ENCODE measurements at places on chromosomes 6 and 20.

GRCh38 chr20:63182425-63182824 lies 33.5 kb downstream of the YTHDF1 start:
- DNase-seq, result no peak

GRCh38 chr6:20652299-20653084 lies 118.2 kb downstream of the CDKAL1 start:
- no peak for DNase-seq

GRCh38 chr6:30752157-30752927 lies 8.0 kb upstream of the IER3 start:
- peak; percentile 99 for DNase-seq

- no peak for DNase-seq
Observed at GRCh38 chr6:42380228-42380979, 71.3 kb downstream of the TRERF1 start.

DNA sequence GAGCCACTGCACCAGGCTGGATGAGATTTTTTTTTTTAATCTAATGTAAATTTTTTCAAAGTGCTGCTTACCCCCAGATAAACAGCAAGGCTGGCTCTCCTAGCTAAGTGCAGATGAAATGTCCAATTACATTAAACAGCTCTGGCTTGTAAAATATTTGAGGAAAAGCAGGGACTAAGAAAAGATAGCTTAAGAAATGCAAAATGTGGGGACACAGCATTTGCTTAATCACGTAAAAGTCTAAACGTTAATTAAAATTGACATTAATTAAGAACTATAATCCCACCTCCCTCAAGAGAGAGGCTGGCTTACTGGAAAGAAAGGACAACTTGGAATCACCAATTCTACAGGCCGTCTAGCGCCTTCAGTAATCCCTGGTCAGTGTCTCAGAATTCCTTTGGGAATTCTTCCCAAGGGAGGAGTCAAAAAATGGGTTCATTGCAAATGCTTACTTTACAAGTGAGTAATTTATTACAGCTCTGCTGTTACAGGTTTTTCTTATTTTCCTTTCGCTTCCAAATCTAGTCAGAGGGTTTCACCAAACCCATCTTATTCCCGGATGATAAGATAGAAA lies 13.6 kb upstream of the MARCKS start:
- DNase-seq, result no peak

DNA sequence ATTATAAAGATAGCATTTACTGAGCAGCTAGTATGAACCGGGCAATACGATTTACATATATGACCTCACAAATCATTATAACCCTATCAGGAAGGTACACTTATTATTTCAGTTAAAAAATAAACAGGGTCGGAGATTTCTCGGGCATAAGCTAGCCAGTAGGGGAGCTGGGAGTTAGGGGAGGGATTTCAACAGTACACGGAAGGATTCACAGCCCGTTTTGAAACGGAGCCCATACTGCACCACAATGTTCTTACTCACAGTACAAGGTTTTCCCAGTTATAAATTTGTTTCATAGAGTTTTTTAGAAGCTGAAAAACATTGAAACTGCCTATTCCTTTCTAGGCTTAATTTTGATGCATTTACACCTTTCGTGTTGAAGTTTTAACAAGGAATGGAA lies 607.1 kb downstream of the HDGFL1 start:
- no peak for DNase-seq

DNA sequence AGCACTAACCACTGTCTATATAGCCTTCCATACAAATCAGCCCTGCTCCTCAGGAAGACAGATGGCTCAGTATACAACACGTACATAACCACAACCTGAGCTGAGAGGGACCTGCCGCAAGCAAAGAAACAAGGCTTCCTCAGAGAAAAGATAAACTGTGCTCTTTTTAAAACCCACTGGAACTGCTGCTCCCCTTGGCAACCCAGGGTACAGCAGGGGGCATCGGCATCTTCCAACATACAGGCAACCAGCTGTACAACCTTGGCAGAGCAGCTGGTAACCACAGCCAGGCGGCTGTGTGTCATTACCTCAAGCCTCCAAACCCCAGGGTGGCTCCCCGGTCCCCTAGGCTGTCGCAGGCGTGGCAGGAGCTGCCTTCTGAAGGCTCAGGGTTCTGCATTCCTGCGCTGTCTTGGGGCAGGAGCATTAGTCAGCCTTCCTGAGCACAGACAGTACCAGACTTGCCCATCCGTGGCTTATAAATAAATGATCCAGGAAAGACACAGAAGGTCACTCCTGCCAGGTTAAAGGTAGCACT lies 249.5 kb downstream of the ADGRG6 start:
- no peak for DNase-seq

GRCh38 chr6:90894285-90895130 lies 307.6 kb upstream of the MAP3K7 start:
- no peak for DNase-seq

DNA sequence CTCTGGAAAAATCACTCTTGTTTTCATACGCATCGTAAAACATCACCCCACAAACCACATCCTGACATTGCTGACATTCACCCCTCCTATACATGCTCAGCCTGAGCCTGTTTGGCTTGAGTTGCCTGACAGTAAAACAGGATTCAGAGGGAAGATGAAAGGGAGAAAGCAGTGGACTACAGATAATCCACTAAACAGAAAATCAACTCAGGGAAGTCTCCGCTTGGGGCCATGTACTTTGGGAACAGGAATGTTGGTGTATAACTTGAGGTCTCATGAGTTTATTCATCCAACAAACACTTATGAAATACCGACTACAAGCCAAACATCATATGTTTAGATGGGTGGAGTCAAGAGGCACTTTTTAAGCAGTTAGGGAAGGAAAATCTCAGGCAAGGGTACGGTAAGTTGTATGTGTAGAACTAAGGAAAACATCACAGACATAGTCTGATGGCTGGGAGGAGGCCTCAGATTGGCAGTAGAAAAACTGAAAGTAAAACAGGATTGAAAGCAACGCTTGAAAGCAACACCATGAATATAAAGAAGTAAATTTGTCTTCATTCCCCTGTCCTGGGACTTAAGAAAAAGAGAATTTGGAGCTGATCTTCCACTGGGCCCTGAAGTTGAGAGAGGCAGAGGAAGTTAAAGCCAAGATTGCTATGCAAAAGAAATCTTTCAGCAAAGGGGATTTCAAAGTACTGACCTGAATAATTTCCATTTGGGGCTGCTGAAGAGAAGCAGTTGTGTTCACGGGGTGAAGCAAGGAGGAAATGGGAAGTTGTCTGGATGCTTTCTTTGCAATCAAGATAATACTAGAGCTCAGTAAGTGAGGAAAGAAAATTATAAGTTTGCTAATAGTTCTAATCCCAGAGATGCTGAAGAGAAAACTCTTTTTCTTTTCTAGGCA lies 28.8 kb downstream of the PDE7B start:
- DNase-seq, result no peak

GRCh38 chr6:87391334-87391733 lies 16.4 kb upstream of the CFAP206 start:
- DNase-seq, result no peak

GRCh38 chr6:112117554-112117953 lies 30.2 kb downstream of the FAM229B start:
- no peak for DNase-seq

DNA sequence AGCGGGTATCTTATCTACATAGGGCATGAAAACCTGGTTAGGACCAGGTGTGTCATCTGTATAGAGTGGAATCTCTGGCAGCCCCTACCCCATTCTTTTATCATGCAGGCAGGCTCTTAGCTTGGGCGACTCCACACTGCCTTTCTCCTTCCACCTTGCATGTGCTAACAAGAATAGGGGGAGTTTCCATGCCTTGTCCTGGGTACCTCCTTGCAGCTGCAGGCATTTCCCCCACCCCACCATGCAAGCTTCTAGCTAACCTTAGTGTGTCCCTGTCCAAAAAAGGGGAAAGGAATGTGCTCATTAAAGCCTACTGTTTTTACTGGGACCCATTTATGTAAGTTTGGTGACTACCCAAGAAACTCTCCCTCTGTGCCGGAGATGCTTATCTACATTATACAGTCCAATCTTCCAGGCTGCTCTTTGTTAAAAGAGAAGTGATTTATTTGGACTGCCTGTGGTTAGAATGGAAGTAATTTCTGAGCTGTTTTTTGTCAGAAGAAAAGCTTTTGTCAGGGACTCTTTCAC lies 10.5 kb upstream of the CEP43 start:
- no peak for DNase-seq

DNA sequence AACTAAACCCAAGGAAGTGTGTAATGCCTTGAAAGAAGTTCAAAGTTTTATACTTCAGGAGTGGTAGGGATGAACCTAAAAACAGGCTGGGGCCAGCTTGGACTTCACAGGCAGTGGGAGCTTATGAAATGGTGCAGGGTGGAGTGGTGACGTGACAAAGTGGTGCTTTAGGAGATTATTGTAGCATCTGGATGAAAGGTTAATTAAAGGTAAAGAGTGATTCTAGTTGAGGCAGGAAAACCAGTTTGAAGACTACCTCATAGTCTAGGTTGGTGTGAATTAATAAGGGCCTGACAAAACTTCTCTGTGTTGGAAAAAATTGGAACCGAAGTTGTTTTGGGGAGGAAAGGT lies 30.5 kb upstream of the GMDS start:
- no peak for DNase-seq

DNA sequence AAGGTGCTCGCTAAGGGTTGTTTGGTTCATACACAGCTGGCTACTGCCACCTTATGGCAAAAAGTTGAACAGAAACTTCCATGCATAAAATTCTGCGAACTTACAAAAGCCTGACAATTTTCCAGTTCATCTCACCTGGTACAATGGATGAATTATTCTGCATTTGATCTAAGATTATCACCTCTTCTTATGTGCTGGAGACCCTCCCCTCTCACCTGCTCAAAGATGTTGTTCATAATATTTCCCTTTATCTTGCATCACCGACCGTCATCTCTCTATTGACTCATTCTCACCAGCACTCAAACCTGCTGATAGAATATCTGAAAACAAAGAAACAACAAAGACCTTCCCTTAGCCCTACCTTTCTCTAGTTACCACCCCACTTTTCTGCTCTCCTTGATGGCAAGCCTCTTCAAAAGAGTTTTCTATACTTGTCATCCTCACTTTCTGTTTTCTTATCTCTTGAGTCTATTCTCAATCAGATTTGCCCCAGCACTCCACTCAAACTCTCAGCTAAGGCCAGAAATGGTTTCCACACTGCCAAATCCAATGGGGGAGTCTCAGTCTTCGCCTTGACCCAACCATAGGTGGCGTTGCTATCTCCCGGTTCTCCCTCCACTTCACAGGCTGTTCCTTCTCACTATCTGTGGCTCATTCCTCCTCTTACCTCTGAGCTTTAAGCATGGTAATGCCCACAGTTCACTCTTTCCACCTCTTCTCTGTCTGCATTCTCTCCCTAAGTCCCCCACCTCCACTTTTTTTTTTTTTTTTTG lies 25.8 kb downstream of the SNRNP48 start:
- no peak for DNase-seq

DNA sequence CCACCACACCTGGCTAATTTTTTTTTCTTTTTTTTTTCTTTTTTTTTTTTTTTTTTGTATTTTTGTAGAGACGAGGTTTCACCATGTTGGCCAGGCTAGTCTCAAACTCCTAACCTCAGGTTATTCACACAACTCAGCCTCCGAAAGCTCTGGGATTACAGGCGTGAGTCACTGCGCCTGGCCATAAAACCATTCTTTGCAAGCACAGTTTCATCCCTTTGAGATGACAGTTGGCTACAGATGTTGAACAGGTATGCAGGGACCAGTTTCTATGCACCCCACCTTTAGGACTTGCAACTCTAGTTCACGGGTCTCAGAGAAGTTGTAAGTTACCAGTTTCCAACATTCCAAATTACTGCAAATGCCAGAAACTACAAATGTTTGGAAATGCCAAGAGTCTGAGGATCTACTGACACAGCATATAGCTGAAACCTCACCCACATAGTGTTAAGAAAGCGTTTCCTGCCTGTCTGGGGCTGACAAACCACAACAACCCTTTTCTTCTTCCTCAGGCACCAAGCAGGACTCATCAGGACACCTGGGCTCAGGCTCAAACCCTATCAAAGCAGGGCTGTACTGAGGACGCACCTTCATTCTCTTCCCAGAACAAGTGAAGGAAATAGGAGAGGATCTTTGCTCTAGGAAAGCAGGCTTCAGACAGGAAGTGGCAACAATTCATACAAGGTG lies 22.9 kb downstream of the ARHGAP18 start:
- DNase-seq, result no peak

DNA sequence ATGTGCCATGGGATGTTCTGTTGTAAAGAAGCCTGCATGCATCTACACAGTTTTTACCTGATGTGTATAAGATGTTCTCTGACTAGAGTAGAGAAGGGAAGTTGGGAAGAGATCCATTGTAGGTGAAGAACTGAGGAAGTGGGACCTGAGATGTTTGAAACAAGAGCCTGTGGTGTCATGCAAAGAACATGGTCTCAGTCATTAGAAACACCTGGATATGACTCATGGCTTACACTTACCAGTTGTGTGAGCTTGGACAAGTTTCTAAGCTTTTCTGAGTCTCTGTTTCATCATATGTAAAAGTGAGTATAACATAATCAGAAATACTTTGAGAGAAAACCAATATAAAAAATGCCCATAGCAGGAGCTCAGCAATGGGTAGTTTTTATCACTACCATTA lies 51.9 kb upstream of the SEC63 start:
- no peak for DNase-seq

Data from coronary artery (tissue), 2 donors.